ENCODE measurements at places on chromosomes 1 and 21. TPM values are rescaled to one million over a fixed set of nuclear protein-coding genes. Genes with fewer than 3 reads are reported as not detected.

- peak; percentile 34 for DNase-seq
Measured at GRCh38 chr21:39441502-39442475, 3.8 kb downstream of the LCA5L start.

GRCh38 chr1:72568113-72568512 is 285.8 kb upstream of the NEGR1 start:
- DNase-seq, result peak; percentile 47

- no peak for DNase-seq
Measured at GRCh38 chr1:63780565-63780964, 6.7 kb downstream of the ROR1 start.

The APCS gene
- not detected for polyA plus RNA-seq

GRCh38 chr1:229456016-229456415 is 22.1 kb upstream of the ACTA1 start:
- DNase-seq, result peak; percentile 35

- DNase-seq, result no peak
Measured at GRCh38 chr1:23638188-23638619, 53.4 kb upstream of the RPL11 start.
